Activated CD4-positive, CD25-positive, alpha-beta regulatory T cell treated with anti-CD3 and anti-CD28 coated beads, Interleukin-2, amount 50 U/mL, for 72 hours (primary cell): ENCODE measurements at places on chromosomes 3 and 15.

DNA sequence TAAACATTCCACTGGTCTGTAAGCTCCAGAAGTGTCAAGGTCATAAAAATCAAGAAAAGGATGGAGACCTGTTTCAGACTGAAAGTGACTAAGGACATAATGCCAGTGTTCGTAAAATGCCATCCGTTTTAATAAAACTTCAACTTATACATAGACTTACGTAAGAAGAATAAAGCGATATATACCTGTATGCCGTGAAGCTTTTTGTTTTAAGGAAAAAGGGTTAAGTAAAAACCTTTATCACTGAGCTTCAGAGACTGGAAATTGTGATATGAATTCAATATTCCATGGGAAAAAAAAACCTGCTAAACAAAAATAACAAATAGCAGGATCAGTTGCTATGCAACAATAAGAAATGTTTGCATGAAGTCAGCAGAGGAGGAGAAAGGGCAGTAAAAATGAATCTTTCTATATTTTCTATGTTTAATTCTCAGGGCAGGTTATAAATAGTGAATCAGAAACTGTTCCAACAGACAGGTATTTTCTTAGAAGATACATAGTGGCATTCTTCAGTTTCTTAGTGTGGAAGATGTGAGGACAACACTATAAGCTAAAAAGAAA is 42.5 kb downstream of the CHSY1 start:
- no peak for DNase-seq

DNA sequence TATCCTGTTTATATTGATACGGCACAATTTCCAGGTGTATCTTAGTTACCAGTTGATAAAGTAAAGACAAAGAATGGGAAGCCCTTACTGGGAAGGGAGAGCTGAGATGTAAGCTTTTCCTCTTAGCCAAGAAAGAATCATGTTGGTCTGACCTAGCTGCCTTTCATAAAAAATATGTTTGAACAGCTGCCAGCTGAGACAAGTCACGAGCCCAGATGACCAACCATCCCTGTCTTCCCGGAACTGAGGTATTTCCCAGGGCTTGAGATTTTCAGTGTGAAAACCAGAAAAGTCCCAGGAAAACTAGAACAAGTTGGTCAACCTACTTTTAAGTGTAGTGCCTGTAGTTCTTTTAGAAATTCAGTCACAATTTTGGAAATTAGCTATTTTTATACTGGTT is 3.6 kb upstream of the MYH15 start:
- no peak for DNase-seq

DNA sequence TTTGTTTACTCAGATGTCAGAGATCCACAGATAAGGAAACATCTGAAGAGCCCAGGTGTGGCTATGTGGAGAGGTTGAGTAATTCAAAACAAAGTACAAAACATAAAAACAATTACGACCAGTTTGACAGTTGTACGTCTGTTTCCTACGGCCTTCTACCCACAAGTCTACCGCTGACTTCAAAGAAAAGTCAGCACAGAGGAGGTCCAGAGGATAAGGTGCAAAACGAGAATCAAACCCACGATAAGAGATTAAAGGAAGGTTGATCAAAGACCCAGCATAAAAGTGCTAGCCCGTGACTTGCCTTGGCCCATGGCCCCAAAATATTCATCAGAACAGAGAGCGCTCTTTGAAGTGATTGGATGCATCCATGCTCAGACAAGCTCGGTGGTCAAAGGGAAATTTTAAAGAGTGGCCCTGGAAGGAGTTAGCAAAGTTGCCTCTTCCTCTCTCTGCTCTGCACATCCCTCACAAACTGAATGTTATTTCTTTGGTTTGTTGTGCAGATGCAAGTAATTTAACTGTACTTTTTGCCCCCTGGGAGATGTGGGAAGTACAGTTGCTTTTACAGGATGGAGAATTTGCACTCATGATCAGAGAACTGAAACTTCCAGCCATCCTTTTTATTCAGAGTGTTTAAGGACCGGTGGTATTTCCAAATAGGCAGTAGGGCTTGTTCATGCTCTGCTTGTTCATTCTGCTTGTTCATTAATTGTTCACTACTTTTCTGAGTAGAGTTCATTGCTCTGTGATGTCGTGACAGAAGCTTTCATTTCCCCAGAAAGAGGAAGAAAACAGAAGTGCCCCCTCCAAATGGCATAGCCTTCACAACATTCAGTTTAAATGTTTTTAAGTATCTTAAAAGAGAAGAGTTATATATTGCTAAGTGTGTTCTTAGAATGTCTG is 31.1 kb downstream of the MME start:
- DNase-seq: no peak

DNA sequence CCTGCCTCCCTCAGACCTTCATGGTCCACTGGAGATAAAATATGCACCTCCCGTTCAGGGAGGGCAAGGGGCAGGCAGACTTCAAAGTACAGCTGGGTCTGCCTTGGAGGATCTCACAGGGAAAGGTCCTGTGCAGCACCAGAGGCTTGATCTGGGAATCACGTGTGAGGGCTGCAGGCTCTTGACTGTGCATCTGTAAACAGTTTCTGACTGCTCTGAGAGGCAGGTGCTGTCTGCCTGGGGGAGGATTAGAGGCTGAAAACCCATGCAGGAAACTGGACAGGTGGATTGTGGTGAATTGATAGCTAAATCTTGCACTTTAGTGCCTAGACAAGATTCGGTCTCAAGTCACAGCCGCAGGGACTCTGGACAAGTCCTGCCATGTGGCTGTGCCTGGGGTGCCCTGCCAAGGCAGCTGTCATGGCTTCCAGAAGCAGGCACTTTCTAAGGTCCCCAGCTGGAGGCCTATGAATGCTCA is 239.3 kb downstream of the EPHB1 start:
- no peak for DNase-seq

- DNase-seq: no peak
Measured at GRCh38 chr3:12451481-12451880, 32.8 kb upstream of the TSEN2 start.

GRCh38 chr3:5093731-5094130 is 28.4 kb upstream of the ARL8B start:
- no peak for DNase-seq

DNA sequence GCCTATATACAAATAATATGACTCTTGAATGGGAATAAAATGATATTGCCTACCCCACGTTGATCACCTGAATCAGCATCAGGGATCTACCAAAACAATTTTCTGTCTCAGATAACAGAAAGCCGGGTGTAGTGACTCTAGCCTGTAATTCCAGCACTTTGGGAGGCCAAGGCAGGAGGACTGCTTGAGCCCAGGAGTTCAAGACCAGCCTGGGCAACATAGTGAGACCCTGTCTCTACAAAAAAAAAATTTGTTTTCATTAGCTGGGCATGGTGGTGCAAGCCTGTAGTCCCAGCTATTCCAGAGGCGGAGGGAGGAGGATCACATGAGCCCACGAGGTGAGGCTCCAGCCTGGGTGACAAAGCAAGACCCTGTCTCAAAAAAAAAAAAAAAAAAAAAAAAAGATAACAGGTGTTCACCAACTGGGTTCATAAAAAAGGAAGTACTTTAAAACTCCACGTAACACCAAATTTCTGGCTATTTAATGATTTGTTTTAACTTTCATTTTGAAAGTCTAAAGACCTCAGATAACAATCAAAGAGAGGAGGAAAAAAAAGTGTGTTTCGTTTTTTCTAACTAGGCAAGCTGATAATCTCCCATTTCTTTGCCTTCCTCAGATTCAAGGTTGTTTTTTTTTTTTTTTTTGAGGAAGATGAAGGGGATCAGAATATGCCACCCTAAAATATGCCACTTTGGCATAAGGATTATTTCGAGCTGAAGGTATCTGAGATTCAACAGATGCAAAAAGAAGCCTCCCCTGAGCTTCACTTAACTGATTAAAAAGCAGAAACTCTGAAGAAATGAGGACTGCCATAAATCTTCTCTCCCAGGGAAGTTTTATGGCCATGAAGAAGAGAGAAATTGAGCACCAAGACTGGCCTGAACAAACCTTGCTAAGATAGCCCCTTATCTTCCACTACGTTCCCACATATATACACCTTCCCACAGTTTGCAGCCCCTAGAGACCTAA is 44.1 kb downstream of the TRANK1 start:
- DNase-seq: no peak

DNA sequence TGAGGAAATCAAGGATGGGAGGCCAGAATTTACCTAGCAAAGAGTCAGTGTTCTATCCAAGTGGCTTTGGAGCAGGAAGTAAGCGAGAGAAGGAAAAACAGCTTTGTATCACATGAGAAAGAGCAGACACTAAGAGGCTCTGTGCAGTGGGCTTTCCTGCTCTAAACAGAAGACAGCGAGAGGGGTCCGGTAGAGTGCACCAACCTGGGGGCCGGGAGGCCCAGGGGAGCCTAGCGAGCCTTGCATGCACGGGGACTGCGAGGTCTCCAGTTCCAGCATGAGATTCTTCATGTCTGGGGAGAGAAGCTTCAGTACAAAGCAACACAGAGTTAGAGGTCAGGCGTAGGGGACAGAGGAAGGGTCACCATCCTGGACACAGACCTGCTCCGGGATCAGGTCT is 33.5 kb downstream of the COLQ start:
- no peak for DNase-seq

- no peak for DNase-seq
Measured at GRCh38 chr15:39468331-39468730, 112.5 kb upstream of the THBS1 start.

DNA sequence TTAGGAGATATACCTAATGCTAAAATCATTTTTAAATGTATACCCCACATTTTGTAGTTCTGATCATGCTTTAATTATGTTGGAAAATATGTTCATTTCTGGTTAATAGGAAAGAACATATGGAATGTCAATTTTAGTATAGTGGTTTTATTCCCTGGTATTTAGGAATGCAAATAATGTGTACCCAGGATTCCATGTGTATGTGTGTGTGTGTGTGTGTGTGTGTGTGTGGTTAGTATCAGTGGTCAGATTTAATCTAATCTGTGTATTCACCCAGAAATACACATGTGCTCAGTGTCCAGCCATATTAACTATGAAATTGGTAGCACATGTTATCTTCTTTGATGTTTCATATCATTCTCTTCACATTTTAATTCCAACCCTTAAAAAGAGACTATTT is 233.5 kb upstream of the DCBLD2 start:
- no peak for DNase-seq

DNA sequence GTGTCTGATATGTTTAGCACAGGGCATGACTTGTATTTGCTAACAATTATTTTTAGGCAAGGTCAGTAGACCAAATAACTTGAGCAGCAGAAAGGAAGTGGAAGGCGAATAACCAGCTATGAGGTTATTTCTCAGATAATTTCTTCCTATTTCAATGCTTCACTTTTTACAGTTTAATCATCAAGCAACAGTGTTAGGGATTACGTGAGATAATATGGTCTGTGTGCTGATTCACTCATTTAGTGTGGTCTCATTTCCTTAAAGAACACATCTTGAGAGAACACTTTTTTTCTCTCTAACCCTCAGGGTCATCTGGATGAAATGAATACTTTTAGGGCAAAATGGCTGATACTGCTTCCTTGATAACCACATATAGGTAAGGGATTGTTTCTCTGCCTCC is 126.0 kb upstream of the CCNL1 start:
- no peak for DNase-seq

DNA sequence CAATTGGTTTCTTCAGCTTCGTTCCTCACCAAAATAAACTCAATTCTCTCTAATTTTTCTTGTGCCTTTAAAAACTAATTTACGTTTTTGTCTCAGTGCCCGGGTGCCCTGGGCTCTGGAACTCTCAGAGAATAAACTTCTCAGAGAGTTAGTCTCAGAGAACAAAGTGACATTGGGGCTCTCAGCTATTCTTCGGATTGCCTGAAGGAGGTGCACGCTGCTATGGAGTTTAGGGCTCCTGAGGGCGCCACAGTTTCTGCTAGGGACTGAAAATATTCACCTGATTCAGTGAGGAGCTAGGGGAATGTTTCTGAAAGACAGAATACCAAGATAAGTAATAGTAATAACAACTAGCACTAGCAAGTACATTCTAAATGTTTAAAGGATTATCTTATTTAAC is 22.7 kb downstream of the ZIC4 start:
- no peak for DNase-seq

DNA sequence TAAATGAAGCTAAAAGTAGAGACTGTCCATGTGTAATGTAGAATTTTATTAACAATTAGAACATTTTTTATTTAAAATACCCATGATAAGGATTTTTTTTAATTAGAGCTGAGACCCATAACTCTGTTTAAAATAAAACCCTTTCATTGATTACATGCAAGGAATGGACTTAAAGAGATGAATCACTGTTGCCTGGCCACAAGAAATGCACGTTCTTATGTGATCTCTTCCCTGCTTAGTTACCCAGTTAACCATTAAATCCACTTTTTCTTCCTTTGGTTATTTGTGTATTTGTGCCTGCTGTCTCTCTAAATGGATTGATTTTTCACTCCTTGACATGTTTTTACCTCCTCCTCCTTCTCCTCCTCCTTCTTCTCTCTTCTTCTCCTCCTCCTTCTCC is 83.3 kb upstream of the SLITRK3 start:
- no peak for DNase-seq

DNA sequence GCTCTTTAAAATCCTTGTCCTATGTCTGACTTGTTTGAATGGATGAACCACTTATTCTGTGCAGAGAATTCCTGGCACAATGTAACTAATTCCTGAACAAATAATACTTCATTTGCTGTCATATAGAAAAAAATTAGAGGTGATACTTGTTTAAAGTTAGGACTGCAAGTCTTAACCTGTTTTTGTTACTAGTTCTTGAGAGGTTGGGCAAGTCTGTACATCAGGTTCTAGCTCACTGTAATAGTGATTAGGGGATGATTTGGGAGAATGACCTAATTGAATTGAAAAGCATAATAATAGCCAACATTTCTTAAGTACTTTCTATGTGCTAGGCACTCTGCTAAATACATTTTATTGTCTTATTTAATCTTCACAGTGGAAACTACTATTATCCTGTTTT is 49.3 kb downstream of the GMPS start:
- DNase-seq: no peak

- DNase-seq: no peak
Measured at GRCh38 chr3:146464783-146465182, 4.6 kb downstream of the PLSCR2 start.

DNA sequence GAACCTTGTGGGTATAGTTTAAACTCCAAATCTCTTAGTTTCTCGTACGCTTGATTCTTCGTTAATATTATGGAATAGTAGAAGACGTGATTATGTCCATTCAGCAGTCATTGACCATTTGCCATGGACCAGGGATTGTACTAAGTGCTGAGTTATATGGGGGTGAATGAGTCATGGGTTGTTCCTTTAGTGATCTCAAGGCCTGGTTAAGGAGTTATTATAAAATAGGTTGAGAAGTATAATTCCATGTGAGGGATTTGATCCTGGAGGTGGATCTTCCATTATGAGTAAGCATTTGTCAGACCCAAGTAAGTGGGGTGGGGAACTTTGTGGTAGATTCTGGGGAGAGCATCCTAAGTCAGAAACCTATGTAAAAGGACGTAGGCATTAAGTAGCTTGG is 15.4 kb downstream of the NR2C2 start:
- DNase-seq: no peak

GRCh38 chr3:185770109-185770508 is 54.7 kb downstream of the IGF2BP2 start:
- DNase-seq: no peak

DNA sequence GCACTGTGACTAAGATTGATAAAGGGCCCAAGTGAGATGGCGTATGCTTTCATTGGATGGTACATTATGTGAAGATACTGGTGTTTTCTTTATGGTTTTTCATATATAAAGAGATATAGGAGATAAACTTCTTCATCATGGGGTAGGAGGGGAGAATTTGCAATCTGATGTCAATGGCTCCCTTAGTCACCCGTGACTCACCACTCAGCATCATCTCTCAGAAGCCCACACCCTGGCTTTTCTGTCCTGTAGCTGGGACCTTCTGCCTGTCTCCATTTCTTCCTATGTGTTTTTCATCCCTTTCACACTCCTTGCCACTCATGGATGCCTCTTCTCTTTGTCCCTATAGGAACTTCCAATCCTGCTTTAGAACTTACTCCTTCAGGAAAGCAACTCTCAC is 114.3 kb upstream of the SEMA6D start:
- no peak for DNase-seq
